ENCODE measurements at places on chromosomes 1 and 21.

DNA sequence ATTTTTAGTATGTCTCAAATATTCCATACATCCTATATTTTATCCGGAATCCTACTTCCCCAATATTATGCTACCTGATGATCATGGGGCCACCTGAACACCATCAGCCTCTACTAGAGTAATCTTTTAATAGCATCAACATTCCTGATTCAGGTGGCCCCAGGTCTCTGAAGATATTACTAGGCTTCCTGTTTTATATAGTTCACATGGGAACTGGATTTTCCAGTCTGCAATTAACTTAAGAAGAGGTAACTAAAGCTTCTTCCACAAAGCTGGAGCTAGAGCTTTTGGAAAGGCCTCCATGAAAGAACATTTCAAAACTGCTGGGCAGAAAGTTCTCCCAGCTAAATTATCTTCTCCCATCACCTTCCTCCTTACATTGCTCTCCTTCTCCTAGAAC, 72.3 kb upstream of the ADAM30 start:
- no peak for DNase-seq

DNA sequence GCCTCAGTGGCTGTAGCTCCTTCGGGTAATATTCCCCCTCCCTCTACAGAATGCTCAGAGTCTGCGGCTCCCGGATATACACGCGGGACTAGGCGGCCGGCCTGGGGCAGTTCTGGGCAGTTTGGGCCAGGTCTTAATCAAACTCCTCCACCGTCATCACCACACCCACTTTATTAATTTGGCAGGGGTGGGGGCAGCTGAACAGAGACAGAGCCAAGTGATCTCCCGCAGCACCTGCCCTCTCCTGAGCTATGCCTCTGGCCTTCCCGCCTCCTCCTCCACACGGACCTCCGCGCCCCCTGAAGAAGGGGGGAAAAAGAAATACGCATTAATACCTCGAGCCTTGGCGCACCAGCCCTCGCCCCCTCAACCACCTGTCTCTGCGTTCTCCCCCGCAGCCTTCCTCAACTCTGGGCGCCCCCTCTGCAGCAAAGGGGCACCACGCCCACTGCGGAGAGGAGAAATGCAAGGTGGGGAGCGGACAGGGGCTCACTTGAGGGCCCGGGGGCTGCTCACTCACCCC, 42.6 kb downstream of the CD34 start:
- no peak for DNase-seq

- peak; percentile 32 for DNase-seq
Measured at GRCh38 chr1:224644553-224645154, 28.5 kb downstream of the CNIH3 start.

DNA sequence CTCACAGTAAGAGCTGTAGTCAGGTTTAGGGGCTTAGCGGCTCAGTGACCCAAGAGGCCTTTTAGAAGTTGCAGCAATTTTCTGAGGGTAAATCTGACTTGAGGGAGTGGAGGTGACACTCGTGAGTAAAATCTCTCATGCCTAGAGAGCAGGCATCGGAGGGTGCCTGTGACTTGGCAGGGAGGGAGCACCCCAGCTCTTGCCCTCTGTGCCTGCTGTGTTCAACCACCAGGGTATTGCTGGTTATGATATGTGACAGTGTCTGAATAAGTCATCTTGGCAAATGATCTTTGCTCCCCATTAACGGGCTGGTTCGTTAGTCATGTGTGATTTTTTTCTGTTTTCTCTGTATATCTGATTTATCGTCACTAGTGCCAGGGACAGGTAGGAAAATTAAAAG, 5.9 kb downstream of the MAN1C1 start:
- no peak for DNase-seq

- no peak for DNase-seq
Measured at GRCh38 chr1:156470473-156470872, 30.1 kb downstream of the MEF2D start.

DNA sequence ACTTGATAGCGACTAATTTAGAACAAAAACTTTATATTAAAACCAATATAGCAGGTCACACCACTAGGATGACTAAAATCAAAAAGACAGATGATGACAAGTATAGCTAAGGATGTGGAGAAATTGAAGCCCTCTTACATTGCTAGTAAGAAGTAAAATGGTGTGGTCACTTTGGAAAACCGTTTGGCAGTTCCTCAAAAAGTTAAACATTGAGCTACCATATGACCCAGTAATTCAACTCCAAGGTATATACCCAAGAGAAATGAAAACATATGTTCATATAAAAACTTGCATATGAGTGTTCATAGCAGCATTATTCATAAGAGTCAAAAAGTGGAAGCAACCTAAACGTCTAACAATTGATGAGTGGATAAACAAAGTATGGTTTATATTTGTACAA, 13.0 kb upstream of the SERINC2 start:
- no peak for DNase-seq

Measured in AML-193 (cell line).